PC-9 (cell line): ENCODE measurements at places on chromosomes 2 and 18.
A peak's percentile ranks its signal among the peaks of the same experiment; 100 is the strongest.

GRCh38 chr2:95347681-95348608 lies 50.8 kb downstream of the KCNIP3 start:
- no peak for DNase-seq

GRCh38 chr18:79819064-79819967 lies 21.6 kb downstream of the KCNG2 start:
- no peak for DNase-seq

- no peak for DNase-seq
Measured at GRCh38 chr18:76391746-76392145, 103.3 kb downstream of the ZNF516 start.

- DNase-seq: no peak
Measured at GRCh38 chr2:175964195-175964594, 37.9 kb downstream of the LNPK start.

- DNase-seq: no peak
Measured at GRCh38 chr18:50030146-50030545, 164.8 kb downstream of the MYO5B start.

DNA sequence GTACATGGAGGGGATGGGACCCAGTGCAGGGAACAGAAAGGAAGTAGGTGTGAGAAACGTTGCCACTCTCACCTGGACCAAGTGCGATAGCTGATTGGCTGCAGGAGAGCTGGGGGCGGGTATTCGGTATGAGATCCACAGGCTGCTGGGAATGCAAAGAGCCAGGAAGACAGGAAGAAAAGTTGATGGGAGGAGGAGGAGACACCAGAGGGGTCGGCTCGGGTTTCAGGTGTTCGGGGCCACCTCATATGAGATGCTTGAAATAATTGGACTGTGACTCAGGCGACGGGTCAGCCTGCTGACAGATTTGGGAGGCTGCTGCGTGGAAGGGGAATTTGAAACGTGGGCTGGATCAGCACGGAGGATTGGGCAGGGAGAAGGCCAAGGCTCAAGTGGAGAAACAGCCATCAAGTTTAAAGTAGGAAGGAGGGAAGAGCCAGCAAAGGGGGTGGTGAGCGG lies 65.1 kb downstream of the MRPS9 start:
- peak; percentile 64 for DNase-seq

GRCh38 chr2:235827585-235827992 lies 333.7 kb downstream of the AGAP1 start:
- peak; percentile 83 for DNase-seq

GRCh38 chr2:193331676-193332075 lies 1136.9 kb upstream of the TMEFF2 start:
- DNase-seq: no peak

DNA sequence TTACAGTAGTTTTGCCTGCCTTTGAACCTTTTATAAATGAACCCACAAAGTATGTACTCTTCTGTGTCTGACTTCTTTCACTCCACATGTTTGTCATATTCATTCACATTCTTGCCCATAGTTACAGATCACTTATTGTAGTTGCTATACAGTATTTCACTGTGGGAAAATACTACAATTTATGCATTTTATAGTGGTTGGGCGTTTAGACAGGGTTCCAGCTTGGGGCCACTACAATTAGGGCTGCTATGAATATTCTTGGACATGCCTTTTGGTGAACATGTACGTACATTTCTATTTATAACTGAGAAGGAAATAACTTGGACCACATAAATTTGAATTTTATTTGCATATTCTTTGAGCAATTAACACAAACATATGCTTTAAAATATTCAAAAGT lies 15.4 kb upstream of the PMAIP1 start:
- no peak for DNase-seq

GRCh38 chr2:65057391-65058052 lies 1.3 kb downstream of the CEP68 start:
- peak; percentile 74 for DNase-seq

GRCh38 chr18:66495844-66496243 lies 108.0 kb downstream of the CDH19 start:
- peak; percentile 55 for DNase-seq

GRCh38 chr2:20929721-20930120 lies 106.8 kb upstream of the LDAH start:
- DNase-seq: no peak

GRCh38 chr2:186827862-186828492 lies 21.0 kb downstream of the ZSWIM2 start:
- DNase-seq: no peak

DNA sequence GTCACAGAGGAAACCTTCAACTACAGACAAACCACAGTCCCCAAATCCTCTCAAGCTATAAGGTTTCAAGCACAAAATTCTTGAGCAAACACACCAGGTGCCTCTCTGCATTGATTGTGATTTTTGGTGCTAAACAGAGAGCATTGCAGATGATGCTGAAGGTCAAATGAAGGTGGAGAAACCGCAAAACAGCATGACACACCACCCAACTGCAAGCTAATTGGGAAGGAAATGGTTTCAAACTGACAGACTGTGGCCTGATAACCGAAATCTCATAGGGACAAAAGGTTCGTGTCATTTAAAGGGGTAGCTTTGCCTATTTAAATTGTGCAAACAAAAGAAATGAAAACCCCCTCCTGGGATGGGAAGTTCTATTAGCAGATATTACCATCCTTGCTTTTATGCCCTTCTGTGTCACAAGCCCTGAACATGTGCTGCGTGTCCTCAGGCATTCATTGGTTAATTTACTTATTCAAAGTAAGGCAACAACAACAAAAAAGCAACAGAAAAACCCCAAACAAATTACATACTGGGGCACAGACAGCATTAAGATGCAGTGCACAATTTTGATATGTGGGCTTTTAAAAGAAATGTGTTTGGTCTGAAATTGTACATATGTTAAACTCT lies 154.9 kb downstream of the AQP4 start:
- no peak for DNase-seq

GRCh38 chr2:239930871-239931771 lies 94.0 kb downstream of the NDUFA10 start:
- DNase-seq: no peak

- no peak for DNase-seq
Measured at GRCh38 chr2:134504586-134505336, 214.0 kb downstream of the TMEM163 start.

DNA sequence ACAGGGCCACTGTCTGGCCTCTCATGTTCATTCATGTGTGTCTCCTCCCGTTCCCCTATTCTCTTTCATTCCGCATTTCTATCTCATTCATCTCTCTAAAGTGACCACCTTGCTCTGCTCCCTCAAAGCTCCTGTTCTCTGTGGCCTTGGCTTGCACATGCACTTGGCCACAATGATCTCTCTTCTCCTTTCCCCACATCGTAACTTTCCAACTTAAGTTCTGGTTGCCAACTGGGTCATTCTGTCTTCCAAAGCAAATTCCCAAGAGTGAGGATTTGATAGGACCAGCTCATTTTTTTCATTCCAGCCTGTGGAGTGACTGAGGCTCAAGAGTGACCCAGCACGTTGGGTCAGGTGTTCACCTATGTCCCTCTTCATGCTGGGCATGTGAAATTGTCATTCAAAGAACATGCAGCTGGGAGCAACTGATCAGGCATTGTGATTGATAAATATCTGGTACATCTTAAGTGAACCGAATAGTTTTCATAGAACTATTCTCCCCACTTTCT lies 14.3 kb upstream of the ITGA6 start:
- no peak for DNase-seq

GRCh38 chr2:215068399-215068798 lies 70.0 kb downstream of the ABCA12 start:
- DNase-seq: no peak

DNA sequence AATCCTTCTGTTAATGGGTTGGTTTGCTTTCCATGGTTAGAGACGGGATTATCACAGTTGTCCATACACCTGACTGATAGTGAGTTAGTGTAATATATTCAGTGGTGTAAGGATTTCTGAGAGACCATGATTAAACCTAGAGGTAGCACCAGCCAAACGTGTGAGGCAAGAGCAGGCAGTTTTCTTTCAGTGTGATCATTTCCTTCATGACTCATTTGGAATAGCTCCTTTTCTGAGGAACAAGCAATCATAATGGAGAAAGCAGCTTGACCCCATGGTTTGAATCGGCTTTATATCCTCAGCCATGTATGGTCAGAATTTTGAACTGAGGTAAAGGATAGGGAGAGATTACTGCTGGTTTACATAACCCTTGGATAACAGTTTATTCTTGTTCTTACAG lies 2.9 kb downstream of the MXD1 start:
- DNase-seq: peak; percentile 80

GRCh38 chr2:9623151-9623550 lies 7.6 kb downstream of the YWHAQ start:
- no peak for DNase-seq

- no peak for DNase-seq
Measured at GRCh38 chr18:36281936-36282335, 15.6 kb upstream of the FHOD3 start.

- no peak for DNase-seq
Measured at GRCh38 chr2:181677912-181678586, 2.3 kb downstream of the NEUROD1 start.

DNA sequence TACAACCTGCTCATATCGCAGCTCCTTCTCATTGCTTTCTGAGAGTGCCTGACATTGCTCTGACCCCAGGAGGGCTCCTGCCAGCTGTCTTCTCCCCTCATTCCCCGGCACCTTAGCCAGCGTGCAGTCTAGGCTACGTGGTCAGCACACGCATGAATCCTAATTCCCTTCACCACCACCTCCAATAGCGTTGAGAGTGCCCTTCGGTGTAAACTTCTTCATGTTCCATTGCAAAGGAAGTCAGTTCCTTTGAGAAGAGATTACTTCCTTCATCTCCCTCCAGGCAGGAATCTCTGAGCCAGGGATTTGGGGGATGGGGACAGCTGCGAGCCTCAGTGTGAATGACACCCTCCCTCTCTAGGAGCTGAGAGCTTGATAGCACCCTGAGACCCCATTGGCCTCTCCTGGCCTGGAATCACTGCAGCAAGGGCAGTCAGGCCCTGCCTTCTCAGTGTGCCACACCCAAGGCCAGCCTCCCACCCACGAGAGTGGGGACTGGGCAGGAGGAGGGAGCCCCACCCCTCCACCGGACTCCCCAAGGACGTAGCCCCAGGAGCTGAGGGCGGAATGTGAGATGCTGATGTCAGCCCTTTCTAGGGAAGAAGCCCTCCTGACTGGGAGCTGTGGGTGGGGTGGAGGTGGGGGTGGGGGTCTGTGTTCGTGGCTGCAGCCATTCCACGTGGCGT lies 53.4 kb downstream of the SLC66A2 start:
- no peak for DNase-seq

- no peak for DNase-seq
Measured at GRCh38 chr2:164771897-164772296, 69.7 kb downstream of the COBLL1 start.

DNA sequence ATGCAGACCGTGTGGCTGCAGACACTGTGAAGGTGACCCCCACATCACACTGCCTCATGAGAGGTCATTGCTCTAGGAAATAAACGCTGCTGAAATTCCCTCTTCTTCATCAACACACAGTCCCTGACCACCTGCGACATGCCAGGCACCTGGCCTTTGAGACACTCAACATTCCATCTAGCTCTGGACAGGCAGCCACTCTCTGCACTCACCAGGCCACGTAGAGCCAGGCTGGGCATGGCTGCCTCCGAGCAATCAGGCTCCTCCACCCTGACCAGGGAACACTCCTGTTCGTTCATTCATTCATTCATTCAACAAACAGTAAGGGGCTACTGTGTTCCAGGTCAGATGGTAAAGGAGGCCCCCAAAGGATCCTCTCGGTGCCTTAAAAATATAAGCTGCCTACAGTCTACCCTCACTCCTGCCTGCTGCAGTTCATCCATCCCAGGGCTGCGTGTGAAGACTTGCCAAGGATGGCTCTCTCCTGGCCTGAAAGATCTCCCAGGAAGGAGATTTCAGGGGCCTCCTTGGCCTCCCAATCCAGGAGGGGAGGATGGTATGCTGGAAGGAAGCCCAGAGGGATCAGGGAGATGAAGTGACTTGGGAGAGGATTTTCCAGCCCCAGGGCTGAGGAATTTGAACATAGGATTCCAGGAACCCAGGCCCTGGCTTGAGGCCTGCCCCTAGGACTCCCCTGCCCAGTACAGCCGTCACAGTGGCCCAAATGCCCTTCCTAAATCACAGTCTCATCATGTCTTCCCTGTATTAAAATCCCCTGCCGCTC lies 66.7 kb downstream of the TNS1 start:
- no peak for DNase-seq

GRCh38 chr2:141417246-141417797 lies 713.5 kb downstream of the LRP1B start:
- DNase-seq: no peak

GRCh38 chr2:151789055-151789834 lies 39.0 kb downstream of the ARL5A start:
- DNase-seq: no peak

- DNase-seq: no peak
Measured at GRCh38 chr2:203741566-203741965, 35.1 kb downstream of the CD28 start.

- no peak for DNase-seq
Measured at GRCh38 chr2:181760521-181760920, 80.2 kb upstream of the NEUROD1 start.

GRCh38 chr2:16015210-16015902 lies 75.0 kb downstream of the MYCN start:
- DNase-seq: no peak

DNA sequence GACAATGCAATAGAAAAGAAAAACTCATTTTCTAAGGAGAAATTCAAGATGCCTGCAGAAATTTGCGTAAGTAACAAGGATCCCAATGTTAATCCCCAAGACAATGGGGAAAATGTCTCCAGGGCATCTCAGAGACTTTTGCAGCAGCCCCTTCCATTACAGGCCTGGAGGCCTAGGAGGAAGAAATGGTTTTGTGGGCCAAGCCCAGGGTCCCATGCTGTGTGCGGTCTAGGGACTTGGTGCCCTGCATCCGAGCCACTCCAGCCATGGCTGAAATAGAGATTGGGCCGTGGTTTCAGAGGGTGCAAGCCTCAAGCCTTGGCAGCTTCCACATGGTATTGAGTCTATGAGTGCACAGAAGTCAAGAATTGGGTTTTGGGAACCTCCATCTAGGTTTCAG lies 103.9 kb upstream of the ACVR1 start:
- no peak for DNase-seq

DNA sequence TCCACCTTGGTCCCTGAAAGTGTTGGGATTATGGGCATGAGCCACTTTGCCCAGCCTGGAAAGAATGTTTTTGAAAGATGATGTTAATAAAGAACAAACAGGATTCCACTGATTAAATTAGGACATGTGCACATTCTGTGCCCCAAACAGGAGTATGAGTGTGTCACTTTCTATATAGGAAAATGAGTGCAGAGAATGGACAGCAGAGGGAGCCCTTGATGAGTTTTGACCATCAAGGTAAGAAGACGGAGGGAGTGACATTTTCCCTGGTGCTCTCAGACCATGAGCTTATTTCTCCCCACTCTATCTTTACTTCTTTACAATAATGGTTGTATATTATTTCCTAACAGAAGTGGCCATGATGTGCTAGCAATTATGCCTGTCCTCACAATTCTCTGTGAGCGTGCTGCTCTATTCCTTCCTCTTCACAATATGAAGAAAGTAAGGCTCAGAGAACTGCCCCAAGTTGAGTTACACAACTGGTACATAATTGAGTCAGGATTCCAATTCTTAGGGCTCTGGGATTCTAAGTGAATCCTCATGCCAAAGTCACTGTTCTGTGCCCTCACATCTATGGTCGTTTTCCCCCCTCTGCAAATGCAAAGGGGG lies 20.6 kb downstream of the RPL37A start:
- DNase-seq: peak; percentile 53
